Prostate gland (tissue), 2 donors: ENCODE measurements at places on chromosomes 3 and 15.

- no peak for DNase-seq
Measured at GRCh38 chr3:183790700-183791099, 34.7 kb downstream of the MAP6D1 start.

DNA sequence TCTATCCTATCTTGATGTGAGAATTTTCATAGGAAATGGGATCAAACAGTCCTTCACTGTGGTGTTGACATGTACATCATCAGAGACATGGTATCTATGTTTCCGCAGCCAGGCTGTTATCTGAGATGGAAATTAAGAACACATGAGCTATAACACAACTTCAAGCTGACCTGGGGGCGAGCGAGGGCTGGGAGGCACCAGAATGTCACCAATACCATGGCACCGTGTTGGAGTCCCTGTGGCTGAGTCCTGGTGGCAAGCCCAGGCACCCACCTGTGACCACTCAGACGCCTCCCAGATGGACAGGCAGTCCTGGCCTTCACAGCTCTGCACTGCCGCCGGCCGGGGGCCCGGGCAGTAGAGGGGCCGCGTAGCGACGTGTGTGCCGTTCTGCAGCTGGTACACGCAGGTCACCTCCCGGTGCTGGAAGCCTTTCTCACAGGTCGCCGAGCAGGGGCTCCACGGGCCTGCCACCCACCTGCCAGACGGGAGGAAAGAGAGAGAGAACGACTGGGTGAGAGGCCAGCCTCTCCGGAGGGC is 263.9 kb upstream of the LYSMD4 start:
- DNase-seq, result no peak

GRCh38 chr3:86913160-86913559 is 77.8 kb downstream of the VGLL3 start:
- DNase-seq, result no peak

- DNase-seq, result no peak
Measured at GRCh38 chr15:66454143-66454542, 43.4 kb downstream of the SNAPC5 start.

DNA sequence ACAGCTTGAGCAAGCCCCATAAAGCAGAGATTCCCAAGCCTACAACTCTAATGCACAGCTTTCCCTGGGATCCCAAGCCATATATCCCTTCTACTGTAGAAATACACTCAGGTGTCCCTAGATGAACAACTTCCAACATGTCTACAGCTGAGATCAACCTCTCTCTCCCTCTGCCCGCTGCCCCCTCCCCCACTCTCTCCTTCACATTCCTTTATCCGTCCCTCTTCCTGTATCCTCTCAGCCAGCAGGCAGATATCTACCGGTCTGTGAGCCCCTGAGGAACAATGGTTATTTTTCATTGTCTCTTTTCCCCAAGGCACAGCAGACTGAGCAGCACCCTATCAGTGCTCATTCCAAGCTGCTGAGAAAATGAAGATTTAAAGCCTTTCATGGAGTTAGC is 138.6 kb downstream of the SUCLG2 start:
- no peak for DNase-seq

GRCh38 chr3:42398080-42398479 is 12.3 kb downstream of the LYZL4 start:
- DNase-seq, result no peak

DNA sequence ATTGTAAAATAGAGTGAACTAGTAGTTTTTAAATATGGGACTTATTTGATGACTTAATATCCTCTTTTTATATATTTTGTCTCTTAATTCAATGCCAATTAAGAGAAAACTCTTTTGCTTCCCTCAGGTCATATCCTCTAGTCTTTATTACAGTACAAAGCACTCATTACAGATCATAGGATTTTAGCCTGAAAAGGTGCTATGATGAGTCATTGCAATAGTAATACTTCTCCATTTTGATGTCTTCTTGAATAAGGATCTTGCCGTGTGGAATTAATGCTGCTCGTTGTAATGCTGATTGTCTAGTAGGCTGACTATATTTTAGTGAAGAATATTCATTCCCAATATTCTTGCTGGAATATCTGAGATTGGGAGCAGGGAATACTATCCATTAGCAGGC is 612.2 kb upstream of the GOLIM4 start:
- no peak for DNase-seq

DNA sequence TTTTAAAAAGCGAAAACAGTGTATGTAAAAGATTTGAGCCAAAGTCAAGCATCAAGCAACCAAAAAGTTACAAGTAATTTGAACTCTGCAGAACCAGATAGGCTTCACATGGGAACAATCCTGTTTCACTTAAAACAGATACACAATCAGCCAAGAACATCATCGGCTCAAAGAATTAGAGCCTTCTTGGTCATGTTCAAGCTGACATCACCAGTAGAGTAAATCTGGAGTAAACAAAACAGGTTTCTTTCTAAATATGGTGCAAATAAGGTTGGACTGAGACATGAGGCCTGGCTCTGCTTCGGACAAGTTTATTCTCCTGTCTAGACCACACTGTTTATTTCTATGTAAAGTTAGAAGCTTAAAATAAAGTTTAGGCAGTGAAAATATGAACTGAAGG is 116.0 kb downstream of the GMNC start:
- no peak for DNase-seq

DNA sequence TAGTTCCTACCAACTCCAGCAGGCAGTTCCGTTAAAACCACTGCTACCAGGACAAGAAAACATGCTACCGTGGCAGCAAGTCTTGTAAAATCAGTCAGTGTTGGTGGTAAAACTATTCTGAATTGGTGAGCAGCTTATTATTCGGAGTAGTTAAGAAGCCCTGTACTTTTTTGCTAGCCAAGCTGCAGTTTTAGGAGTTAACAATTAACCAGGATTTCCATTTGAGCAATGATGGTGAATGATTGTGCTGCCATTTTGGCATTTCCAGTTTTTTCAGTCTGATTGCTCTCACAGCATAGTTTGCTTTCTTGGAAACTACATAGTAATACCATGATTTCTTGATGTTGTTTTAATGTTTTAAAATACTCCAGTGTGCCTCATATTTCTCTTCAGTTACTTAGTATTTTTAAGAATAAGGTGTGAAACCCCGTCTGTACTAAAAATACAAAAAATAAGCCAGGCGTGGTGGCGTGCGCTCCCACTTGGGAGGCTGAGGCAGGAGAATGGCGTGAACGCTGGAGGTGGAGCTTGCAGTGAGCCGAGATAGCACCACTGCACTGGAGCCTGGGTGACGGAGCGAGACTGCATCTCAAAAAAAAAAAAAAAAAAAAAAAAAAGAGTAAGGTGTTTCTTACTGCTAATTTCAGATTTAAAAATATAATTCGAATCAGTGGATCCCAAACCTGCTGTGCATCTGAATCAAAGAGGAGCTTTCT is 43.8 kb upstream of the SCAANT1 start:
- no peak for DNase-seq

DNA sequence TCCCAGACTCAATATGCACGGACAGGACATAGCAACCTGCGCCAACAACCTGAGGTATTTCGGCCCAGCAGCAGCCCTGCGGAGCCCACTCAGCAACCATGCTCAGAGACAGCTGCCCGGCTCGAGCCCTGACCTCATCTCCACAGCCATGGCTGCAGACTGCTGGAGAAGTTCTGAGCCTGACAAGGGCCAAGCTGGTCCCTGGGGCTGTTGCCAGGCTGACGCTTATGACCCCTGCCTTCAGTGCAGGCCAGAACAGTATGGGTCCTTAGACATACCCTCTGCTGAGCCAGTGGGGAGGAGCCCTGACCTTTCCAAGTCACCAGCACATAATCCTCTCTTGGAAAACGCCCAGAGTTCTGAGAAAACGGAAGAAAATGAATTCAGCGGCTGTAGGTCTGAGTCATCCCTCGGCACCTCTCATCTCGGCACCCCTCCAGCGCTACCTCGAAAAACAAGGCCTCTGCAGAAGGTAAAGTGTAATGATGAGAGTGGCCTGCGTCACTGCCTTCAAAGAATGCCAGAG is 25.5 kb downstream of the TMEM41A start:
- no peak for DNase-seq

DNA sequence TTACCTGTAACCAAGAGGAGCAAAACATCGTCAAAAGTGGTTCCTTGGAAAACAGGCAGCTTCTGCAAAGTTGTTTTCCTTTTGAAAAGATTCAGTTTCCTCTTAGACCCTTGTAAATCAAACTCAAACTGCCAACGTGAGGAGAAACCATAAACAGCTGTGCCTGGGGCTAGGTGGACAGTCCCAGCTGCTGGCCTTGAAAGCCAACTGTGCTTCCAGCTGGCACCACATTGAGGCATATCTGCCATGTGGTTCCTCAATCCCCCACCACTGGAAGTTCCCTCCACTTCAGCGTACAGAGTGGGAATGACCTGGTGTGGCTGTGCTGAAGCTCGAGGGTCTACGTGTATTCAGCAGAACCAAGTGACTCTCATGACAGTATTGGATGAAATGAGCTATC is 40.9 kb downstream of the HRH1 start:
- no peak for DNase-seq

GRCh38 chr15:65305776-65306175 is 1.3 kb downstream of the RNU5B-1 start:
- DNase-seq, result no peak

DNA sequence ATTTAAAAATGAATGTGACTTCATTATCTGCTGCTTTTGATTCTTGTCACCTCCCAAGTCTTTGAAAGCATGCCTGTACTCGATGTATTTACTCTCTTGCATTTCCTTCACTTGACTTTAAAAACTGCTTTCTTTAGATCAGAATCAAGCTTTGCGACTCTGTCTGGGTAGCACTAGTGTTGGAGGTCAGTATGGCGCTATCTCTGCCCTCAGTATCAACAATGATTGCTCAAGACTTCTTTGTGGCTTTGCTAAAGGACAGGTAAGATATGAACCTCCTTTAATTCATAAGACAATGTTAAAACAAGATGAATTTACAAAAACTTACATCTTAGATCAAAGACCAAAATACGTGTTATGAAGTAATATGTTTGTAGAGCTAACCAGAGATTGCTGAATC is 37.0 kb downstream of the VPS8 start:
- no peak for DNase-seq

DNA sequence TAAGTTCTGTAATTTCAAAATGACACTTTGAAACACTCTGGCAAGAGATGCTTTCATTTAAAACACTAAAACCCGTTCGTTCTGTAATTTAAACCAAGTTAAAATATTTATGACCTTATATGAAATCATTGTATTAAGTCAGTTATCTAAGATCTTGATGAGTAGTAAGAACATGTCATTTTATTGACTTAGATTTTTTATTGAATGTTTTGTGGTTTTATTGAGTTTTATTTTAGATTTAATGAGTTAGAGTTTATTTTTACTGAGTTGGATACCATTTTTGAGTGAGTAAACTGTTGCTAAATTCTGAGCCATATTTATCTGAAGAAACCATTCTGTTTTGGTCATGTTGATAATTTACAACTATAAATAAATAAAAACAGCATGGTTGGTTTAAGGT is 94.3 kb downstream of the PPARG start:
- DNase-seq, result no peak

GRCh38 chr15:98431171-98431570 is 217.2 kb upstream of the IGF1R start:
- no peak for DNase-seq

DNA sequence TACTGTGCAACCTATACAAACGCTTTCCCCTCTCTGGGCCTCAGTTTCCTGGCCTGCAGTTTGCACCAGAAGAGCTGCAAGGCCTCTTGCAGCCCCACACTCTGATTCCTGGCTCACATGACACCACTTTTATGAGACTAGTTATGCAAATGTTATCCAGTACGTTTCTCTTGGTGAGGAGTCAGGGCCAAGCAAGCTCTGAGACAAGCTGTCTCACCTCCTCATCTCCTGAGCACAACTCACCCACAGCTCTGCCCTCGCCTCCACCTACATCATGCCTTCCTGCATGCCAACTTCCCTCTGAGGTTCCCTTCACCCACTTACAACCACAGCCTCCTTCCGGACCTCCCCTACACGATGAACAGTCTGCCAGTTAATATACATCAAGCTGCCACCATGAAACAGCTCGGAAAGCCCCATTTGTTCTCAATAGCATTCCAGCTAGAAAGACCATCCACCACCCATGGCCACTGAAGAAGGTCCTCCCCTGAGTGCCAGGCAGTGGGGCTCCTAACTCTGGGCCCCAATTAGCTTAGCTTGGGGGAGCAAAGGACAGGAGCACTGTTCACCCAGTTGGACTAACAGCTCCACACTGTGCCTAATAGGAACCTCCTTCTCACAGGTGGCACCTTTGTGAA is 25.0 kb downstream of the CRYGS start:
- no peak for DNase-seq

DNA sequence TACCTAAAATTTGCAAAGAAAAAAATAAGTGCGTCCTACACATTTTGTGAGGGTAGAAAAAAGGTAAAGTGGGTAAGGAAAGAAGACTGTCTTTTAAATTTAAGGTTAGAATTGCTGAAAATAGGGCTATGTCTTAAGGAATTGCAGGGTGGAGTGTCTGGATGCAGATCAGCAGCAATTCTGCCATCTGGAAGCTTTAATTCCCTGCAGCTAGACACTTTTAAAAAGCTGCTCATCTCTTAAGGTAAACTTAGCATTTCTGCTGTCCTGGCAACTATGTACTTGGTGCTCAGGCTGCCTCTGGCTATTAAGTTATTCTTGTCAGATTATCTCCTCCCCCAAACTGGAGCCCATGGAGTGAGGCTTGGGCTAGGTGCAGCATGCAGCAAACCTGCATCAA is 420.2 kb downstream of the SI start:
- DNase-seq, result no peak

- DNase-seq, result no peak
Measured at GRCh38 chr3:53350652-53351051, 3.3 kb upstream of the DCP1A start.

GRCh38 chr3:117439812-117440211 is 730.2 kb downstream of the TUSC7 start:
- no peak for DNase-seq
